ENCODE measurements at places on chromosomes 16 and 17. TPM values are rescaled to one million over a fixed set of nuclear protein-coding genes. Genes with fewer than 3 reads are reported as not detected.
A peak's percentile ranks its signal among the peaks of the same experiment; 100 is the strongest.

DNA sequence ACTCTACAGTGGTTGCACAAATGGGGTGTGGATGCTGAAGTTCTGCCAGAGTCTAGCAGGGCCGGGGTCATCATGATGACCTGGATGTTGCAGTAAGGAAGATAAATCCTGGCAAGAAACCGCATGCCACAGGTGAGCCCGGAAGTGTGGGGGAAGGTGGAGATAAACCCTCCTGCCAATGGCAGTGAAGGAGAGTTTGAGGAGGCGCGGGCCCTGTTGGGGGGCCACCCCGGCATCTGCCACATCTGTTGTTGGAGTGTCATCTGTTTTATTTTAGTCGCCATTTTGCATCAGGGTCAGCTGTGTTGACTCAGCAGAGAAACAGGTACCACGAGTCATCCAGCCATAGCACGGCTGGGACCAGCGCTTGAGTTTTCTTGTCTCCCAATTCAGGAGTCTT is 173.8 kb upstream of the CHMP6 start:
- no peaks in the 10 kb centered on the region for H3K27me3 ChIP-seq
- DNase-seq = no peak
- H3K36me3 ChIP-seq = peaks cover 5% of the 10 kb centered on the region
- H3K4me1 ChIP-seq = peaks cover 11% of the 10 kb centered on the region
- H3K27ac ChIP-seq = no peak overlapping the region
- H3K4me3 ChIP-seq = no peak overlapping the region

DNA sequence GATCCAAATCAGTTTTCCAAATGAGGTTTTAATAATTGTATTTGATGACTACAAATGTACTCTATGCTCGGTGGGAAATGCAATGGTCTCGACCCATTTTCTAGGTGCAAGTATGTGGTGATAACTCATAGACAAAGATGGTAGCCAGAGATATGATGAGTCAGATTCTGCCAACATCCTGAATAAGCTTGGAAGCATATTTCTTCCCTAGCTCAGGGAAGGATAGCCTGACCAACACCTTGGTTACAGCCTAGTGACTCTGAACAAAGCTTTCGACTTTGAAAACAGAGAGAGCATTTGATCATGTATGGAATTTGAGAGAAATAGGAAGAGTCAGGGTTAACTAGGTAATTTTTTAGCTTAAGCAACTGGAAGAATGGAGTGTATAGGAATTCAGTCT is 128.3 kb upstream of the MYOCD start:
- H3K4me3 ChIP-seq = no peak overlapping the region
- no peaks in the 10 kb centered on the region for H3K4me1 ChIP-seq
- no peaks in the 10 kb centered on the region for H3K36me3 ChIP-seq
- no peaks in the 10 kb centered on the region for H3K27me3 ChIP-seq
- no peak overlapping the region for H3K27ac ChIP-seq

GRCh38 chr17:52827526-52827925 is 669.0 kb upstream of the CA10 start:
- H3K4me1 ChIP-seq = no peaks in the 10 kb centered on the region
- H3K27ac ChIP-seq = no peak overlapping the region
- H3K27me3 ChIP-seq = no peaks in the 10 kb centered on the region

DNA sequence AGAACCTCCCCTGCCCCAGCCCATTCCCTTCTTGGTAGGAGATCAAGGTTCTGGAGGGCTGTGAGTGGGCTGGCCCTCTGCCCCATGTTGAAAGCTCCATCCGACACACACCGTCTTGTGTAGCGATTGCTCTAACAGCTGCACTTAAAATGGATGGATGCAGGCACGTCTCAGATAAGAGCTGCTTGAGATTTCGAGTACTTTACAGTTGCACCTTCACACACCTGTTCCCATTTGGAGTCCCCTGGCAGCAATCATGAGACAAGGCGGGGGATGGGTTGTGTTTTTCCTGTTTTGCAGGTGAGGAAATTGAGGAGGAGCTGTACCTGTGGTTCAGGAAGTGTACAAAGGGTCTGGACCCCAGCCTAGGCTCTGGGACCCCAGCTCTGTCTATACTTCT is 25.6 kb upstream of the TAC4 start:
- H3K4me3 ChIP-seq = no peak overlapping the region
- H3K27ac ChIP-seq = no peak overlapping the region
- H3K27me3 ChIP-seq = peaks cover 42% of the 10 kb centered on the region
- no peaks in the 10 kb centered on the region for H3K36me3 ChIP-seq

- H3K36me3 ChIP-seq = peaks cover 43% of the 10 kb centered on the region
- no peaks in the 10 kb centered on the region for H3K27me3 ChIP-seq
- no peak overlapping the region for H3K27ac ChIP-seq
- no peak overlapping the region for H3K4me3 ChIP-seq
Observed at GRCh38 chr17:82172486-82173160, 40.0 kb downstream of the CCDC57 start.

- DNase-seq = no peak
- peaks cover 21% of the 10 kb centered on the region for H3K27me3 ChIP-seq
- no peaks in the 10 kb centered on the region for H3K36me3 ChIP-seq
Observed at GRCh38 chr16:1095450-1096168, 435 bp downstream of the C1QTNF8 start.

GRCh38 chr16:57999971-58000705 is at the start of gene ZNF319:
ZNF319 (minus strand) TSS chr16:58000672; CDS start chr16:57998265, 2,407 bp downstream.
- peak within 1 kb of the TSS; percentile 91 for H3K27ac ChIP-seq
- H3K4me1 ChIP-seq = peaks cover 25% of the 10 kb centered on the region
- H3K27me3 ChIP-seq = no peaks in the 10 kb centered on the region
- H3K4me3 ChIP-seq = peak within 1 kb of the TSS; percentile 76
- DNase-seq = no peak

DNA sequence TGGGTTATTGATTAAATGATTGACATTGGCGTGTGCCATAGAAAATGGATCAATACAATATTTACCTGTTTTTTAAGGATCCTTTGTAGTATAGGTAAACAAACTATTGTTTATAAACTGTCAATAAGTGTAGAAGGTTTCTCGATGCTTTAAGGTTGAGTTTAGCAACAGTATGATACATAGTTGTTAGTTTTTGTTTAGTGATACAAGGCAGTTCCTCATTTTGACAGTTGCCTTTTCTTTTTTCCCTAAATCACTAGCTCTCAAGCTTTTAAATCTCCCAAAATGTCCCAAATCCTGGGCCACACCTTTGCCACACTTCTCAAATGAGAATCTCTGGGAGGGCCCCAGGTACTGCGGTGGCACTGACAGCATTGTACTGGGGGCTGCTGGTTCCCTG is 57.3 kb downstream of the EPN2 start:
- peaks cover 10% of the 10 kb centered on the region for H3K36me3 ChIP-seq
- H3K27ac ChIP-seq = no peak overlapping the region
- H3K4me3 ChIP-seq = no peak overlapping the region
- H3K4me1 ChIP-seq = peaks cover 37% of the 10 kb centered on the region
- no peak for DNase-seq
- no peaks in the 10 kb centered on the region for H3K27me3 ChIP-seq

The SHCBP1 gene
- total RNA-seq = 6.6 TPM

The EPX gene
- 0.09 TPM for total RNA-seq

GRCh38 chr16:49537924-49538459 is 164.4 kb downstream of the C16orf78 start:
- H3K4me1 ChIP-seq = peaks cover 33% of the 10 kb centered on the region
- no peak overlapping the region for H3K4me3 ChIP-seq
- H3K36me3 ChIP-seq = no peaks in the 10 kb centered on the region
- no peak overlapping the region for H3K27ac ChIP-seq
- DNase-seq = no peak
- no peaks in the 10 kb centered on the region for H3K27me3 ChIP-seq

The NHERF2 gene
- total RNA-seq = 22.1 TPM

- H3K36me3 ChIP-seq = peaks cover 58% of the 10 kb centered on the region
- DNase-seq = peak; percentile 82
- H3K27ac ChIP-seq = peak overlapping the region; percentile 75
- no peaks in the 10 kb centered on the region for H3K27me3 ChIP-seq
- no peak overlapping the region for H3K4me3 ChIP-seq
Observed at GRCh38 chr16:75296606-75297005, 45.2 kb upstream of the BCAR1 start.

The NXN gene
- 36.8 TPM for total RNA-seq

- H3K27me3 ChIP-seq = peaks cover 3% of the 10 kb centered on the region
- DNase-seq = no peak
- H3K27ac ChIP-seq = no peak overlapping the region
- H3K4me3 ChIP-seq = no peak overlapping the region
- H3K4me1 ChIP-seq = no peaks in the 10 kb centered on the region
Observed at GRCh38 chr17:40901981-40902474, 17.0 kb upstream of the KRT20 start.

DNA sequence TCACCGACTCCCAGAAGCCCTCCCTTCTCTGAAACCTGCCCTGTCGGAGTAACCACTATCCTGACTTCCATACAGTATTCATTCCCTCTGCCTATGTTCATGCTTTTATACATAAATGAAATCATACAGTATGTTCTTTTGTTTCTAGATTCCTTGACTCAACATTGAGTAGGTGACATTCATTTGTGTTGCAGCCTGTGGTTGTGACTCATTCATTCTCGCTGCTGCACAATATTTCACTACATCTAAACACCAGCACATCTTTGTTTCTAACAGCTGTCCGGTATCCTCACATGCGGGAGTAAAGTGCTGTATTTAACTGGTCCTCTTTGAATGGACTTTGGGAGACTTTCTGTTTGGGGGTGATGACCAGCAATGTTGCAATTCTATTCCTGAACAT is 135.0 kb upstream of the FOXF1 start:
- H3K27me3 ChIP-seq = peaks cover 58% of the 10 kb centered on the region
- no peak overlapping the region for H3K27ac ChIP-seq
- H3K4me1 ChIP-seq = no peaks in the 10 kb centered on the region
- H3K4me3 ChIP-seq = no peak overlapping the region
- no peaks in the 10 kb centered on the region for H3K36me3 ChIP-seq

The MYH2 gene
- 42.5 TPM for total RNA-seq
